CD4-positive, alpha-beta T cell treated with Interleukin-6 at 100 ng/mL for 8 hours (primary cell): ENCODE measurements at places on chromosomes 2 and 18.

GRCh38 chr2:58715344-58715743 is 474.2 kb upstream of the FANCL start:
- no peak for DNase-seq

- no peak for DNase-seq
Measured at GRCh38 chr18:58662118-58662517, 9.1 kb upstream of the MALT1 start.

GRCh38 chr2:148802448-148803220 is 72.4 kb upstream of the KIF5C start:
- DNase-seq, result no peak

DNA sequence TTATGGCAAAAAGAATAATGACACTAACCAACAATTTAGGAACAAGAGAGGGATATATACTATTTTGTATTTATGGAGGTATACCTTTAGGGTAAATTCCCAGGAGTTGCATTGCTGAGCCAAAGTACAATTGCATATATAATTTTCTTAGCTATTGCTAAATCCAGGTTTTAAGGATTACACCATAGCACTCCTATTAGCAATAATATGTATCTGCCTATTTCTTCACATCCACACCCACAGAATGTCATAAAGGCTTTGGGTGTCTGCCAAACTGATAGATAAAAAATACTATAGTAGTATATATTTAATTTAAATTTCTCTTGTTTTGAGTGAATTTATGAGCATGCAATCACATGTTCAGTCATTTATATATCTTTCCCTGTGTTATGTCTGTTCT is 11.5 kb upstream of the SERPINB13 start:
- DNase-seq, result no peak

DNA sequence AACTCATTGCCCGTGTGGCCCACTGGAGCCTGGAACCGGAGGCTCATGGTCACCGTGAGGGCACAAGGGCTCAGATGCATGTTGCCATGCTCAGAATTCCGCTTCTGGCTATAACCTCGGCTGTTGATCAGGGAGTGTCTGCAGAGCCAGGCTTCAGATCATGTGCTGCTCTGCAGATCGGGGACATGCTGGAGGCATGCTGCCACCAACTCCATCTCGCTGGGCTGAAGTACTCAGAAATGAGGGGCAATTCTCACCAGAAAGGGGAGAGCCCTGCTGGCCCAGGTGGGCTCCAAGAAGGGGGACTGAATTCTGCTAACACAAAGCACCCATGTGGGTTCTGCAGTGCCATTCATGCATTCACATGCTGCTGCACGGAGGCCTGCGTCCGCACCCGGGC is 269.2 kb upstream of the PXDN start:
- DNase-seq, result no peak

DNA sequence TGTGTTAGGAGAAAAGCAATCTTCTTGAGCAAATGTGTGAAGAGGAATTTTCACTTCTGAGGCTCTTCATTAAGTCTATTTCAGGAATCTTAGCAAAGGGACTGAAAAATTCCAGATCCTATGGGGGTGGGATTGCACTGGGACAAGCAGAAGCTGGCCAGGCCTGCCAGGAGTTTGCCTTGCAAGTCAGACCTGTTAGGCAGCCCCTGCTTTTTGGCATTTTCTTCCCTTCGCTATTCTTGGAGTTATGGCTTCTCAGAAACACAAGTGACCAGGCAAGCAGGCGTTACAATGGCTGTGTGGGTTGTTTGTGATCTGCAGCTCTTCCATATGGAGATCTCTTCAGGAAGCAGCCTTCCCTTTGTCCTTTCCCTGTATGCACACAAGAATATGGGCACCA is 8.0 kb upstream of the CCDC85A start:
- DNase-seq, result no peak

- no peak for DNase-seq
Measured at GRCh38 chr2:119574864-119575263, 30.6 kb downstream of the CFAP221 start.

DNA sequence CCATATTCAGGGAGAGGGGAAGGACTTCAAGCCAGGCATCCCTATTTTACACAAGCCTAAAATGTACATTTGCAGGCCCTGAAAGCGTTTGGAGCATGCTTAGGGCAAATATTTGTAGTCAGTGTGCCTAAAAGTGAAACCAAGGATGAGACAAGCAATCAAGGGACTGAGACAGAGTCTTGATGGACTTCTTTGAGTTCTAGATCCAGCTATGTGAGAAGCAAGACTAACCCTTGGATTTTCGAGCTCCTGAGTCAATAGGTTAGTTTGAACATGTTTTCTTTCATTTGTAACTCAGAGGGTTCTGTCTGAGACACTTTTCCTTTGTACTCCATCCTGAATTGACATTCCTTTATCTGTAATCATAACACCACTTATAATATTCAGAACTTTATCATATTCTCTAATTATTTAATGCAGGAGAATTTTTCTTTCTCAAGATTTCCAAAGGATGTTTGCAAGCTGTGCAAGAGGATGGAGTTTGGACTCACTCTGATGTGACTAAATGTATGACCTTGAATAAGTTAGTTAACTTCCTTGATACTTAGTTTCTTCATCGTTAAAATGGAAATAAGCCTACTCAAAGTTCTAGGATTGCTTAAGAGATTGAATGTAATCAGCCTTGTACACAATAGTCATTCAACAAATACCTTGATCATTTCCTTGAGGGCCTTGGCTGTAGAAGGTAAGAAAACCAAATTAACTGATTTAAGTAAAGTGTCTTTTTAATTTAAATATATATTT is 1237.8 kb upstream of the ZEB2 start:
- no peak for DNase-seq

DNA sequence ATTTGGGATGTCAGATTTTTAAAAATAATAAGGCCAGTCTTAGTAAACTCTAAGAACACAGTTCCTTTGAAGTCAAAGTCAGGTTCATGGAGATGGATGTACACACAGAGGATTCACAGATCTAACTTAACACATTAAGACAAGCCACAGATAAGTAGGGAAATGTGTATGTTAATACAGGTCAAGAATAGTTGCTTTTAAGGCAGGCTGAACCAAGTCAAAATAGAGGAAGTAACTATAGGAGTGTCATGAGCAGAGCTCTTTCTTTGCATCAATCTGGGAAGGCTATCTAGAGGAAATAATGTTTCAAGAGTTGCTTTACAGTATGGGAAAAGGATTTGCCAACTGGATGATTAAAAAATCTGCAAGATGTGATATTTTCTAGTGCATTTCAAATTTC is 128.0 kb upstream of the FBXO11 start:
- DNase-seq, result no peak

GRCh38 chr18:49880661-49881060 is 67.3 kb upstream of the ACAA2 start:
- DNase-seq, result no peak

DNA sequence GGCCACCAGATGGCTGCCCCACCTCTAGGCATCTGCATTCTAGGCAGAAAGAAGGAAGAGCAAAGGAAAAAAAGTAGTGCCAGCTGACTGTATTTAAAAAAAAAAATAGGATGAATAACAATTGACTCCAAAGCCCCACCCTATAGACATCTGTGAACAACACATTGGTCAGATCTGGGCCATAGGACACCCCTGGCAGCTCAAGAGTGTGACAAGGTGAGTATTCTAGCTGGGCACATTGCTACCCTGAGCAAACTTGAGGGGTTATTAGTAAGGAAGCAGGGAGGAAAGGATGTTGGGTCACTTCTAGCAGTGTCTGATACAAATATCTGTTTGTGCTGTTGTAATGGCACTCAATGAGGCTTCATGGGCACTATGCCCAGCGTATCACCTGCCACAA is 58.6 kb upstream of the NPAS2 start:
- DNase-seq, result no peak

DNA sequence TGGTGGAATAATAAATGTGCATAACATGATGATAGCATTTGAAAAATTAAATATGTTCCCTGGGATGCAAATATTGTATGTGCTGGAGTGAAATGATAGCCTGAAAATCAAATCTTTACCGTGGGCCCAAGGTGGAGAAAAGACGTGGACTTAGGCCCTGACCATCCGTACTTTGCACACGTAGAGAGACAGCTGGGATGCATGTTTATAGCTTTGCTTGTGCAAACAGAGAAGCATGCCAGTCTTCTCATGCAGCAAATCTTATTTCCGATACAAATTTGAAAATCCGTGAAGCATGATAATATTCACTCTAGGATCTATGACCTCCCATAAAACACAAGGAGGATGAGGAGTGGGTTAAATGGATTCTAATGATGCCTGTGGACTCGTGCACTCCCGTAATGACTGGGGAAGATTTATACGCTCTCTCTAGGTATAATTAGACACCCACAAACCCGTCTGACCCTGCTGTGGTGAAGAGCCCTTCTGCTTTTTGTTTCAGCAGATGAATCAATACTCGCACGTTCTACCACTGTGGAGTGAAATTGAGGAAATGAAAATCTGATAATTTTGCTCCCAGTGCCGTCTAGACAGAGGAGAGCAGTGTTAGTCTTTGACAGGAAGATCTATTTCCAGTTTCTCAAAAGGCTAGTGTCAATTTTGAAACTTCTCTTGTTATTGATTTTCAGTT is 810.3 kb upstream of the SALL3 start:
- DNase-seq, result no peak

GRCh38 chr2:230775737-230776136 is 63.1 kb downstream of the CAB39 start:
- DNase-seq, result no peak

DNA sequence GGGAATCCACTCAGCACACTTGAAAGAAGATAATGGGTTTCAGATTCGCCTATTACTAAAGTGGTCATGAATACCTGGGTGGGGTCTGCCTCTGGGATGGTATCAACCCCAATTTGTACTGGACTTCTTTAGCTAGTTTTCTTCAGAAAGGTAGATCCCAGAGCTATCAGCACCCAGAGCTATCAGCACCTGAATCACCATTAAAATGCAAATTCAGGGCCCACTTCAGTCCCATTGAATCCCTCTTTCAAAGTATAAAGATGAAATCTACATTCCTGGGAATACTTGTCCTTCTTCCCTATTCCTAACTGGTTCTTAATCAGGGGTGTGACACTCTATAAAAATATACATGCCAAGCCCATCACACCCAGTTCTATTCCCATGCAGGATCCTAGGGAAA is 914.3 kb downstream of the DCC start:
- no peak for DNase-seq

- DNase-seq, result no peak
Measured at GRCh38 chr2:215419113-215419512, 16.8 kb downstream of the FN1 start.

GRCh38 chr2:194319222-194319992 is 1337.6 kb upstream of the SLC39A10 start:
- DNase-seq, result no peak

GRCh38 chr2:168604252-168604651 is 148.2 kb downstream of the CERS6 start:
- DNase-seq, result no peak

DNA sequence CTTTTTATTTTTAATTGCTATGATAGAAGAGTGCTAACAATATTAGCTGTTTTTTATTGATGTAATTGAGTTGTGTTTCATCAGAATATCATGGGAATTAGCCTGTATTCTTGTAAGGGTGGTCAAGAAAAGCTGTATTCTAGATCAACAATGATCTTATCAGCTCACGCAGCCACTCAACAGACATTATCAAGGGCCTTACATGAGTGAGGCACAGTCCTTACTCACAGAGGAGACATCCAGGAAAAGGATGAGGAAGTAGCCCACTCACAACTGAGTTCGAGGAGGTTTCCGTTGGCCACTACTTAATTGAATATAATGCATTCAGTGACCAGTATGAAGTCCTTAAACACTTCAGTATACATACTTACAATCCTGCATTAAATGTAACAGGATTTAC is 152.5 kb downstream of the AFF3 start:
- DNase-seq, result no peak

- DNase-seq, result no peak
Measured at GRCh38 chr2:22458440-22458839, 926.5 kb upstream of the KLHL29 start.

DNA sequence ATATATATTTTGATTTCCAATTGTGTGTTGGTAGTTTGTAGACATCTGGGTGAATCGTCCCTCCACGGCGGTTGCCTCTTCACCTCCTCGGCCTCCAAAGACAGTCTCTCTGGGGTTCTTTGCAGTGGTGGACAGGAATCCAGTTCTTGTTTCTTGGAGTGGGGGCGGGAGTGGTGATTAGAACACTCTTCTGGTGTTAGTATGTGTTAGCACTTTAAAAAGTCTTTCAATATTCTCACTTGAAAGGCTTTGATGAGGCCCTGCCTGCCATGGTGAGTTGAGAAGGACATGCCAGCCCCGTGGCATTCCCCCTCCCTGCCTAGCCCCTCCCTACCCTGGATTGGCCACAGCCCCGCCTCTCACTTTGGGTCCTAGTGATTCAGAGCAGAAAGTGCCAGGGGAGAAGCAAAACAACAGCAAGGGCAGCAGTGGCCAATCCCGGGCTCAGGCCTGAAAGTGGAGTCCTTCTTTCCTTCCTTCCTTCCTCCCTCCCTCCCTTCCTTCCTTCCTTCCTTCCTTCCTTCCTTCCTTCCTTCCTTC is 316.8 kb upstream of the HS6ST1 start:
- DNase-seq, result no peak

DNA sequence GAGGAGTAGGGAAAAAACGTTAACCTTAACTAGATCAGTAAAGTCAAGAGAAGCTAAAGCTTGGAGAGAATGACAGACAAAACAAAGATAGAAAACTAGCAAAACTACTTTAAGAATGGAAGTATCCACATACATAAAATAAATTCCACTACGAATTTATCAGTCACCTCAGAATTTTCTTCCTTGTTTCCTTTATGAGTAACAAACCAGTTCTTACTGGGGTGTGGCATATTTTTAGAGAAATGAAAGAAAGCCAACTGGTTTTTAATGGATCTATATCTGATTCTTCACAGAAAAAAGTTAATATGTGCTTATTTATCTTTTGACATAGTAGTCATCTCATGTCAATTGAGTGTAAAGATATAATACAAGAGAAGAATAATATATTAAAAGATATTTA is 2033.7 kb upstream of the CELF4 start:
- DNase-seq, result no peak

DNA sequence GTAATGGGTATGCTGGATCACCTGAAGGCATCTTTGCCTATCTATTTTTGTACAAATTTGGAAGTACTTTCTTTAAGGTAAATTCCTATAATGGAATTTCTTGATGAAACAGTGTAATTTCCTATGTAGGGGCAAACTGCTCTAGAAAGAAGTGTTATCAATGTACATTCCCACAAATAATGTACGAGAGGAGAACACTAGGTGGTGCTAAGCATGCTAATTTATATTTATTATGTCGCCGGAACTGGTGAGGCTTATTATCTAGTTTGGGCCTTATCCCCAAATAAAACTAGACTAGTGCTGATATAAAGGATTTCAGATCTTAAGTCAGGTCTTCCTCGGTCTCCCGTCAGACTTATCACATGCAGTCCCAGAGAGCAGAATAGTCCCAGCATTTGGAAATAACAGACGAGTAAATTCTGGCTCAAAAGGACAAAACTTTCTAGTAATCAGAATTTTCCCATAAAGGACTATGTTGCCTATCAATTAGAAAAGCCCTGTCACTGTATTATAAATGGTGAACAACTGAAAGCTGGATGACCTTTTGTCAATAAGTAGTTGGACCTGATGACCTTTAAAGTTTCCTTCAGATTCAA is 86.9 kb upstream of the RBBP8 start:
- DNase-seq, result no peak
